ENCODE measurements at places on chromosomes 6 and 20.

DNA sequence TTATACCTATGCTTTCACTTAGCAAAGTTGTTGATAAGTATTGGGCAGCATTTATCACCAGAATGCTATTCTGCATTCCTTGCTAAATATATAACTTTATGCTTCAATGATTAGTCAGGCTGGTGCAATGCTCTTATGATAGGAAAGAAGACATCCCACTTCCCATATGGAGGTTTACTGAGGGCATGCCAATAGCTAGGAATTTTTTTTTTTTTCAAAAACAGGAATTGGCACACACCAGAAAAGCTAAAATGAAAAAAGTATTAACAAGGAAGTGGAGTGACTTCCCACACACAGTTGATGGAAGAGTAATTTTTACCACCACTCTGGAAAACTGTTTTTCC, 90.8 kb downstream of the FRK start:
- DNase-seq = no peak

DNA sequence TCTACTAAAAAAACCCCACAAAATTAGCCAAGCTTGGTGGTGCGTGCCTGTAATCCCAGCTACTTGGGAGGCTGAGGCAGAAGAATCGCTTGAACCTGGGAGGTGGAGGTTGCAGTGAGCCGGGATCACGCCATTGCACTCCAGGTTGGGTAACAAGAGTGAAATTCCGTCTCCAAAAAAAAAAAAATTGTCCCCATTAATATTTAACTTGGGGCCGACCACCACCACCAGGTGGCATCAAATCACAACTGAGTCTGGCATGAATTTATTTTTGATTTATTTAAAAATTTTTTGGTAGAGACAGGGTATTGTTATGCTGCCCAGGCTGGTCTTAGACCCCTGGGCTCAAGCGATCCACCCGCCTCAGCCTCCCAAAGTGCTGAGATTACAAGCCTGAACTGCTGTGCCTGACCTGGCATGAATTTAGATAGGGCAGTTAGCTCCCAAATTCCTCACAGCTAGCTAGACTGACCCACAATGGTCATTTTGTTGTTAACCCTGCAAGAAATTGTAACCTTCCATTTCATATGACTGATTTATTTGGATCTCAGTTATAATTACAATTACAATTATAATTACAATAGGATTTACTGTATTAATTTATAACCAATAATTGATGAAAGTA, 17.1 kb upstream of the BEND3 start:
- no peak for DNase-seq

DNA sequence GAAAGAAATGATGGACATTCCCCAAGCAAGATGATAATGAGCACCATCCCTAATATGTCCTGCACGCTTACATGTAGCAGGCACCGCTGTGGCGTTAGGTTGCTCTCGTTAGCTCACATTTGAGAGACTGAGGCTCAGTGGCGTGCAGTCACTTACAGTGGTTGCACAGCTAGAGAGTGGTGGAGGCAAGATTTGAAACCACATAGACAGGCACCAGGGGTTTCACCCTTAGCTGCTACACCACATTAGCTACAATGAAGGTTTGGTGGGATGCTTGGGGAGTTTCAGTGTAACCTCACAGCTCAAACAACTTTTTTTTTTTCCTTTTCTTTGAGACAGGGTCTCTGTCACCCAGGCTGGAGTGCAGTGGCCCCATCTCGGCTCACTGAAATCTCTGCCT, 3.7 kb downstream of the COX4I2 start:
- DNase-seq = no peak

- no peak for DNase-seq
Observed at GRCh38 chr6:81750681-81751387, 1.6 kb downstream of the TENT5A start.

- no peak for DNase-seq
Observed at GRCh38 chr20:4113615-4114603, 98.6 kb upstream of the RNF24 start.

DNA sequence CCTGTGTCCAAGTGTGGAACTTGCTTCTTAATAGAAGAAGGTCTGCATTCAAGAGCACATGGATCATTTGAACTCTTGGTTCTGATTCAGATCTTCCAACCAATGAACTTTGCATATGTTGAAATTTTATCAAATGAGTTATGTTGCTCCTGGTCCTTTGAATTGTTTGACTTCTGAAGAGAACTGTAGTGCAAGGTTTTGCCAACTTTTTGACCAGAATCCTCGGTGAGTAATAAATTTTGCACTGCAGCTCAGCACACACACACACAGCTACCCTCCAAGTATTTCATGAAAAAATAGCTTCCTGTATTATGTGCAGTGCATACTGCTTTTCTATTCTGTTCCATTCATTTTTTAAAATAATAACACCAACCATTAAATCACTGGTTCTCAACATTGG, 67.5 kb downstream of the BFSP1 start:
- no peak for DNase-seq

GRCh38 chr6:167130712-167131684, 8.1 kb downstream of the CCR6 start:
- no peak for DNase-seq

- DNase-seq = no peak
Observed at GRCh38 chr6:39348740-39349139, 26.2 kb upstream of the KCNK16 start.

GRCh38 chr6:48213076-48213788, 102.2 kb upstream of the PTCHD4 start:
- DNase-seq = no peak

GRCh38 chr6:140237251-140237650, 862.8 kb upstream of the CITED2 start:
- no peak for DNase-seq

DNA sequence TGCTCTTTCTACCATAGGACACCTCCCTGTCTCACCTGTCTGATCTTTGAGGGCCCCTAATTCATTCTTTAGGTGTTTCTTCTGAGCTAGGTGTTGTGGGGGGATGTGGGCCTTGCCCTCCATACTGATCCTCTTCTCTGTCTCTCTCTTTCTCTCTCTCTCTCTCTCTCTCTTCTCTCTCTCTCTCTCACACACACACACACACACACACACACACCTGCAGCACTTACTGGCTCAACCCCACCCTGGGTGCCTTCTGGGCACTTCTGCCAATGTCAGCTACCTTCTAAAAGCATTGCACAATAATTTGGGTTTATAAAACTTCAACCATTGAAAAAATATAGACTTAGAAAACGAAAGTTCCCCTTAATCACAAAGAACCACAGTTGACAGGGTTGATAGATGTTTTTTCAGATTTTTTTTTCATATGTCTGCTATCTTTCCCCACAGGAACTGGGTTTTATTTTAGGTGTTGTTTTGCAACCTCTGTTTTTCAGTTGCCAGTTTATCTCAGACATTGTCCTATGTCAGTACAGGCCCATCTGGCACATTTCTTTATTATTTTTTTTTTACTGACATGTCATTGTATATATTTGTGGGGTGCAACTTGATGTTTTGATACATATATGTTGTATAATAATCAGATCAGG, 28.1 kb downstream of the PKIG start:
- no peak for DNase-seq

GRCh38 chr20:21510414-21511384, 3.2 kb downstream of the NKX2-2 start:
- DNase-seq = no peak

GRCh38 chr6:21454262-21454661, 139.3 kb upstream of the SOX4 start:
- no peak for DNase-seq

Measured in stimulated activated CD8-positive, alpha-beta memory T cell treated with anti-CD3 and anti-CD28 coated beads, Interleukin-2, amount 100 ng/mL, for 1 hour (primary cell).